ENCODE measurements at places on chromosomes 2 and 18.

GRCh38 chr18:70295192-70296188, 6.6 kb downstream of the SOCS6 start:
- DNase-seq = no peak

- DNase-seq = no peak
Measured at GRCh38 chr18:59690996-59691395, 6.2 kb downstream of the CCBE1 start.

DNA sequence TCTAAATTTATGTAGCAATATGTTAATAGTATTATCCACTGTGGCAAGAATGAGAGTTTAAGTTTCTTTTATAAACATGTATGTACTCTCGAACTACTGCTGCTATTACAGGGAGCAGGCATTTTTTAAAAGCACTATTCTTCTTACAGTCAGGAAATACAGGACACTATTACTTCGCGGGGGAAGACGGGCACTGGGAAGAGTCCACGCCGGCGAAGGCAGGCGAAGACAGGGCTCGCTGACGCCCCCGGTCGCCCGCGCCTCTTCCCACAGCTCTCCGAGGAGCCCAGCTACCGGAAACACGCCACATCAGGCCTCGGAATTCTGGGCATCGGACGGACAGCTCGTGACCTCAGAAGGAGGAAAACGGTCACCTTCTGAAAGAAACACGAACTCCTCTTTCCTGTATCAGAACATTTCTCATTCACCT, 90.2 kb downstream of the FAM161A start:
- peak; percentile 23 for DNase-seq

DNA sequence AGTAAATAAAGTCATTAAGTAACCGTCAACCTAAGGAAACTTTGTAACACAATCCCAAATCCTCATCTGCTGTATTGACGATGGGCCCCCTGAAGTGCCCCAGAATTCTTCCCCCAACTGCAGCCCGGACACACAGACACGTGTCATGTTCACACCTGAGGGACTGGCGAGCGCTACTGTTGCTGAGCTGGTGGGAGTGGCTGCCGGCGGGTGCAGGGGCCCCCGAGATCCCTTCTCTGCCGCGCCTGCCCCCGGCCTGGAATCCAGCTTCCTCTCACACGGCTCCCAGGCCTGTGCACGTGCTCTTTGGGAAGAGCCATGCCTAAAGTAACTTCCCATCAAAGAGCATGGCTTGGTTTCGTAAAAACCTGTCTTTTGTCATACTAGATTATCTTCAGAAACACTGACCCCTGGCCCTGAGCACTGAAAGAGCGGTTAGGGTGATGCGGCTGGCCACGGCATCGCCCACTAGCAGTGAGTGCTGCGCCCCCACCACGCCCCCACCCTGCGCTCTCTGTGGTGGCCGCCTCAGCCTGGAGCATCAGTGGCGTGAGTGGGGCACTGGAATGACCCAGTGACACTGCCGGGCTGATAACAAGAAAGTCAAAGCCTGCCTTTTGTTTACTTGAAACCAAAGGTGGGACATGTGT, 56.0 kb downstream of the ADI1 start:
- no peak for DNase-seq

DNA sequence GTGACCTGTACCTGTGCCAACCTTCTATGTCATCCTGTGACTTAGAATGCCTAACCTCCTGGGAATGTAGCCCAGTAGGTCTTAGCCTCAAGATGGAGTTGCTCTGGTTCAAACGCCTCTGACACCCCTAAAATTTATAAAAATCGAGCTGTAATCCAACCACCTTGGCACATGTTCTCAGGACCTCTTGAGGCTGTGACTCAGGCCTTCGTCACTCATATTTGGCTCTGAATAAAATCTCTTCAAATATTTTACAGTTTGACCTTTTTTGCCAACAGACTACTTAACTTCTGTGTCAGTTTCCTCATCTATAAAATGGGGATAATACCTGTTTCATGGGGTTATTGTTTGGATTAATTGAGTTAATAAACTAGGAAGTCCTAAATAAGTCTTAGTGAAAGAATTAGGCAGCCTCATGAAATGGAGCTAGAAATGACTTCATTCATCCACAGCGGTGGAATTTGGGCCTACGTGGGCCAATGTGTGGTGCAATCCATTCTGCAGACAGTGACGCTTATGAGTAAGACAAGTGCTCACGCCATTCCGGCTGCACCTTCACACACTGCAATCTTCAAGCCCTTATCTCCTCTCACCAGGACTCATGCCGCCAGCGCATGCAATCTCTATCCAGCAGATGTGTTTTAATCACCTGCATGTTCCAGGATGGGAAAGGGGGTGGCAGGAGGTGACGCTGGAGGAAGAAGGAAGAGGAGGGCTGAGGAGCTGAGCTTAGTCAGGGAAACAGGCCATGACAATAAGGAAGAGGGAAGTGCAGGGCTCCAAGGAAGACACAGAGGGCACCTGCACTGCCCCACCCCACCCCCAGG, 2.0 kb upstream of the UBE2F start:
- no peak for DNase-seq
